ENCODE measurements at places on chromosomes 3 and 15.

DNA sequence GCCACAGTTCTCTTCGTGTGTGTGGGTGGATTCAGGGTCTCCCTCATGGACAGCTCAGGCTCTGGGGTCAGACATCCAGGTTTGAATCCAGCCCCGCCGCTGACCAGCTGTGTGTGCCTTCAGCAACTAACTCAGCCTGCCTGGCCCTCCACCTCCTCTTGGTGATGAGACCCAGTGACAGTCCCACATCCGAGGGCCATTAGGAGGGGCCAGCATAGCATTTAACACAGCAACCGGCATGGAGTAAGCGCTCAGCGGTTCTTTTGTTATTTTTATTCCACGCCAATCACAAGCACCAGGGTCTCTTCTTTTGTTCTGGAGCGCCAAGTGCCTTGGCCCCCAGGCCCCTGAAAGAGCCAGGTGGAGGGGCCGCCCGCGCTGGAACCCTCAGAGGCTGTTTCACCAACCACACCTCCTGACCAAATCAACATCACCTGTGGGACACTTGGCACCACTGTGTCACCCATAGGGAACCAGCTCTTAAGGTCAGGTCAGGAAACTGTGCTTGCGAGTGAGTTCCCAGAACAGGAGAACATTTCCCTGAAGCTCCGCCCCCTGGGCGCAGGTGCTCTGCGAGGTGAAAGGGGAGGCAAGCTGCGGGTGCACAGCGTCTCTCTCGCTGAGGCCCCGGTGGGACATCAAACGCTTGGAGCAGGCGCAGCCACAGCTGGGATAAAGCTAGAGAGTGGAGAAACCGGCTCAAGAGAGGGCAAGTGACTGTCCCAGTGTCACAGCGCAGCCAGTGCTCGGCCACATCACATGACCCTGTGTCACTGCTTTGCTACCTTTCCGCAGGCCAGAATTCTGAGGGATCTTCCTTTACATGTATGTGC lies 311.3 kb downstream of the UACA start:
- DNase-seq: peak; percentile 5

- DNase-seq: no peak
Observed at GRCh38 chr3:115018694-115019093, 128.4 kb downstream of the ZBTB20 start.

DNA sequence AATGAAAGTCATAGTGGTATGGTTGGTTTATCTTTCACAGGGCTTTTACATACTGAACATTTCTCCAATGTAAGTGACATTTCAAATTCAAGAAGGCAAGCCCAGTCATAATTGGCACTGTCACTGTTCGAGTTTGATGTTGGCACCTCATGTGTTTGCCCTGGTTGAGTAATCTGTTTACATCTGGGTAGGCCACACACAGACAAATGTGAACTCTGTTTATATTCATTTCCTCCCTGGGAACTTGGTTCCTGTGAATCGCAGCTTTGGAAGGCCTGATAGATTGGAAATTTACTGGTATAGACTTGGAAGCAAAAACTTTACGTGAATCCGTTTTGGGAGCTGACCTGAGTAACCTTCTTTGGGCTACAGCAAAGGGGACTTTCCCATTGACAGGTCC lies 395.2 kb upstream of the AZI2 start:
- no peak for DNase-seq

- DNase-seq: no peak
Observed at GRCh38 chr3:187252311-187252710, 39.2 kb downstream of the MASP1 start.

GRCh38 chr3:15042936-15043335 lies 22.2 kb downstream of the MRPS25 start:
- DNase-seq: no peak

DNA sequence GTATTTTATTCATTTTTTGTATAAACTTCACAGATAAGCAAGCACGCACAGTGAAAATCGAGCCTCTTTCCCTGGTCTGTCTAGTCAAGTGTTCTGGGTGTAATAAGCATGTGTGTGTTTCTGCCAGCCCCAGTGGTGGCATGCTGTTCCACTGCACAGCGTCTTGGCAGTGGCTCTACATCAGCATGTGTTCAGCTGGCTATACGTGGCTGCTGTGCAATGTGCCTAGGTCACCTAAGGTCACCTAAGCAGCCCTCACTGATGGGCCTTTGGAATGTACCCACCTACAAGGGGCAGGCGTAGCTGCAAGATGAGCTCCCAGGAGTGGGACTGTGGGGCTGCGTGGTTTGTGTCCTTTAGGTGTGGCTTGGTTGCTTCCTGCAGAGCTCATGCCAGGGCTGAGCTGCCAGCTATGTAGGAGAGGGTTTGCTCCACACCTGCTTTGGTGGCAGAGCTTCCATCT lies 4.9 kb downstream of the LIMD1 start:
- no peak for DNase-seq

- DNase-seq: peak; percentile 50
Observed at GRCh38 chr3:105518806-105519418, 152.2 kb downstream of the ALCAM start.

GRCh38 chr3:111688190-111688800 lies 93.1 kb upstream of the ZBED2 start:
- DNase-seq: no peak

DNA sequence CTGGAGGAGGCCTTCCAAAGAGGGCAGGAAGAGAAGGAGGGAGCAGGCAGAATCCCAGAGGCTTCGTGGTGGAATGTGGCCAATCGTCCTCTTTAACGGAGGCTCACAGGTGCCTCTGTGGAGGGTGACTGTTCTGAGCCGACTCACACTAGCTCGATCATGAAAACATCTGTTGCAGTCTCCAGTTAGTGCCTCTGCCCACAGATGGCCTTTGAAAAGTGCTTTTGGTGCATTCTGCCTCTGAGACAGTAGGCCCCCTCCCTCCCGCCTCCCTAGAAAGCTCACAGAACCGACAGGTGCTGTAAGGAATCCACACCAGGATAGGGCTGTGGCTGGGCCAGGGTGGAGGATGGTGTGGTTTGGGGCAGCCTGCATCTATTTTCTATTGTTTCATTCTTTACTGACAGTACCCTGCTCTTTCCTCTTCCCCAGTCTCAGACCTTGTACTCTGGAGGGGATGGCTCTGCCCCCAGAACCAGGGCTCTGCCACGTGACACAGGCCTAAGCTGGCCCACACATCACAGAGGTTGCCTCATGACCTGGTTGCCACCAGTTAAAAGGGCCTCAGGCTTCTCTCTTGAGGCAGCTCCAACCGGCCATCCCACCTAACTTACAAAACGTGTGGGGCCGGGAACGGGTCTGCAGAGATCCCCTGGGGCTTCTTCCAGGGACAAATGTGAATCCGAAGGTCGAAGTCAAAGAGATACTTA lies 27.2 kb upstream of the PIGZ start:
- DNase-seq: no peak

- peak; percentile 80 for DNase-seq
Observed at GRCh38 chr3:141366285-141367037, 1.8 kb upstream of the ZBTB38 start.

DNA sequence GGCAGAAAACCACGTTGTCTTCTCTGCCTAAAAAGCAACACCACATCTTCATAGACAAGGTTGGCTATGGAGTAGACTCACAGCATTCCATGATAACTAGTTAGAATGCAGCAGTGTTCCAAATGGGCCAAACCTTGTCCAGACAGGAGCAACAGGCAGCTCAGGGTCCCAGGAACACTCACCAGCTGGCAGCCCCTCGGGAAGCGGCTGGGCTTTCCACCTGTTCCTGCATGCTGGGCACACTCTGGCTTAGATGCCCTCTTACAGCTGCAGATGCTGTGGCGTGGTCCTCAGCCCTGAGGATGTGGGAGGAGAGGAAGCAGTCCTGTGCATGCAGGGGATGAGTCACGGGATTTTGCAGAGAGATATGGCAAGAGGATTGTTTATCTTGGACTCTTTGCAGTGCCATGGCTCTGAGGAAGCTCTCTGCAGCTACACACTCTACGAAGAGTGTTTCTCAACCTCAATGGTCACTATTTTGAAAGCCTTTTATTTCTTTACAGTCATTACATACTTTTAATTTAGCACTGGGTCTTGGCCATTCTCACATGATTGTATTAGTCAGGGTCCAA lies 11.3 kb downstream of the NRROS start:
- peak; percentile 85 for DNase-seq

GRCh38 chr15:87944050-87944449 lies 312.5 kb downstream of the NTRK3 start:
- DNase-seq: no peak
